Endothelial cell of coronary artery (primary cell): ENCODE measurements at places on chromosomes 5 and 9. TPM values are rescaled to one million over a fixed set of nuclear protein-coding genes. Genes with fewer than 3 reads are reported as not detected.

BAAT gene
- under 0.01 TPM in 1 of 2 replicates, not detected in the other for total RNA-seq

IQGAP2 gene
- 3.4 and 6.6 TPM in 2 replicates for total RNA-seq

TXNDC8 gene
- not detected in 2 replicates for total RNA-seq

SLC6A19 gene
- total RNA-seq, result not detected in 2 replicates

S100Z gene
- not detected in 2 replicates for total RNA-seq

ENTPD2 gene
- not detected in 2 replicates for total RNA-seq

SPATA6L gene
- 0.47 and 1.3 TPM in 2 replicates for total RNA-seq

PRR7 gene
- 3.5 and 5.9 TPM in 2 replicates for total RNA-seq

GRIN1 gene
- under 0.01 and 0.09 TPM in 2 replicates for total RNA-seq

SEMA5A gene
- under 0.01 and 12.7 TPM in 2 replicates for total RNA-seq

C5 gene
- total RNA-seq, result 1.6 and 1.7 TPM in 2 replicates

RGS7BP gene
- 2.5 and 3.1 TPM in 2 replicates for total RNA-seq

OTP gene
- total RNA-seq, result not detected in 2 replicates

ORM2 gene
- not detected in 2 replicates for total RNA-seq

ESM1 gene
- 214 and 325 TPM in 2 replicates for total RNA-seq

GABRA1 gene
- total RNA-seq, result not detected in 2 replicates

DMRT3 gene
- not detected in 2 replicates for total RNA-seq

WWC1 gene
- under 0.01 and 0.36 TPM in 2 replicates for total RNA-seq

KIF12 gene
- total RNA-seq, result 0.18 TPM in 1 of 2 replicates, not detected in the other

ENHO gene
- total RNA-seq, result 0.09 TPM in 1 of 2 replicates, not detected in the other

HAPLN1 gene
- total RNA-seq, result 0.09 TPM in 1 of 2 replicates, not detected in the other

IL5 gene
- total RNA-seq, result not detected in 2 replicates

LHX3 gene
- not detected in 2 replicates for total RNA-seq

RASGRF2 gene
- total RNA-seq, result 12.4 and 13.6 TPM in 2 replicates

NXNL2 gene
- 0.19 TPM in 1 of 2 replicates, not detected in the other for total RNA-seq
